SJCRH30 (cell line): ENCODE measurements at places on chromosomes 5 and 9. TPM values are rescaled to one million over a fixed set of nuclear protein-coding genes. Genes with fewer than 3 reads are reported as not detected.
A peak's percentile ranks its signal among the peaks of the same experiment; 100 is the strongest.

DNA sequence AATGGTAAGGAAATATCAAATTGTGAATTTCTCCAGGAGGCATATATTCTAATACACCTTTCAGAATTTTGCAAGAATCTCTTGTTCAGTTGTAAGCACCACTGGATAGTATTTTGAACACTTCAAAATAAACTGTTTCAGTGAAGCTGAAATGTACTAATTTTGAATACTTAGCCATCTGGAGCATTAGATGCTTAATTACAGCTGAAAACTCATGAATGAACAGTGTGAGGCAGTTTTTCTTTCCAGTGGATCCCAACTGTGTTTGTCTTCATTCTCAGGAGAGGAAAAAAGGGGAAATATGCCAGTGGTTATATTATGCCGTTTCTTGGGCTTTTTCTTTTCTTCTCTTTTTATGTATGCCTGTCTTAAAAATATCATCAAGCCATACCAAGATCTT lies 306.0 kb upstream of the SEMA6A start:
- no peak overlapping the region for H3K4me3 ChIP-seq
- H3K27me3 ChIP-seq: no peaks in the 10 kb centered on the region
- H3K36me3 ChIP-seq: no peaks in the 10 kb centered on the region
- peaks cover 6% of the 10 kb centered on the region; the same call in 1 of the 2 replicates for H3K4me1 ChIP-seq

GRCh38 chr9:21817176-21817575 lies 14.7 kb downstream of the MTAP start:
- no peak overlapping the region for H3K27ac ChIP-seq
- peaks cover 60% of the 10 kb centered on the region for H3K36me3 ChIP-seq
- no peak overlapping the region for H3K4me3 ChIP-seq
- H3K4me1 ChIP-seq: no peaks in the 10 kb centered on the region

GFI1B gene
- total RNA-seq: 0.13 and 0.53 TPM in 2 replicates

DNA sequence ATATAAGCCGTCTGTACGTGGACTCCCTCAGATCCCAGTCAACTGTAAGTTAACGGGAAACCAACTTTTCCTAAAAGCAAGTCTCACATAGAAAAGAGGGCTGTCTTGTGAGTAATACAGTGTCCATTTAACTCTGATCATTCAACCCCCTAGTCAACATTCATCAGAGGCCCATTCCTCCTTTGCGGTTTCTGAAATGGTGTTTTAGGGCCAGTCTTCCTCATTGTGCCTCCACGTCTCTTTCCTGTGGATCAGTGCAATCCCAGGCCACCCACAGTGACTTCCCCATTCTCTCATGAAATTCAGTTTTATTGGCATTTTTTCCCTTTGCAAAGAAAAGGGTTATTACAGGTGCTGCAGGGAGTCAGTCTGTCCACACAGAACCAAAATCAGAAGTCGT lies 261.8 kb downstream of the NR3C1 start:
- no peaks in the 10 kb centered on the region for H3K27me3 ChIP-seq
- H3K36me3 ChIP-seq: no peaks in the 10 kb centered on the region
- no peak overlapping the region for H3K27ac ChIP-seq

DNA sequence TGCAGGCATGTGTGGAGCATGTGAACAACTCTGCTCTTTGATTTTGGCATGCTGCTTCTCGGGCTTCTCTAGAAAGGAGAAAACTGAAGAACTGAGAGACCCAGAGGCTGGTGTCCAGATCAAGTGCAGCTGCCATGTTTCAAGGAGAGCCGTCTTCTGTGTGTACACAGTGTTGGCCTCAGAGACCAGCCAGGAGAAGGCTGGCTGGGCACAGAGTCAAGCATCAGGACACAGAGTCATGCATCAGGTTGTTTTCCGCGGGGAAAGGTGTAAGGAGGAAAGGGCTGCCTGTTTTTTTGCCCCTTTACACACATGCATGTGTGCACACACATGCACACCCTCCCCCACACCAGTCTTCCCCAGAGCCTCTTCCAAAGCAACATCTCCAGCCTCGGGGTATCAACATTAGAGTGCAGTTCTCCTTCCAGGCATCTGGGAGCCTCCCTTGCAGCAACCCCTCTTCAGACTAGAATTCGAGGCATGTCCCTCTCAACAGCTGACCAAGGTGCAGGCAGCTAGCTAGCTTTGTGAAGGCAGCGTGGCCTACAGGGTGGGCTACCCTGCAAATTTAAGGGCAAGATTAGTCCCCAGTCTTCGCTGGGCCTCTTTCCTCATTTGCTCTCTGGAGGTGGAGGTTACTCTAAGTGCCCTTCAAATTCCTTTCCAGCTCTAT lies 180.9 kb downstream of the AOPEP start:
- peak; percentile 46 for DNase-seq
- peak overlapping the region; percentile 24 for H3K27ac ChIP-seq
- H3K27me3 ChIP-seq: no peaks in the 10 kb centered on the region
- H3K36me3 ChIP-seq: no peaks in the 10 kb centered on the region
- H3K4me1 ChIP-seq: peaks cover 32% of the 10 kb centered on the region

GRCh38 chr9:16120727-16121126 lies 567.9 kb downstream of the CCDC171 start:
- H3K27ac ChIP-seq: peak overlapping the region; percentile 91
- H3K4me1 ChIP-seq: peaks cover 38% of the 10 kb centered on the region
- no peaks in the 10 kb centered on the region for H3K27me3 ChIP-seq
- H3K36me3 ChIP-seq: no peaks in the 10 kb centered on the region
- DNase-seq: peak; percentile 71

DNA sequence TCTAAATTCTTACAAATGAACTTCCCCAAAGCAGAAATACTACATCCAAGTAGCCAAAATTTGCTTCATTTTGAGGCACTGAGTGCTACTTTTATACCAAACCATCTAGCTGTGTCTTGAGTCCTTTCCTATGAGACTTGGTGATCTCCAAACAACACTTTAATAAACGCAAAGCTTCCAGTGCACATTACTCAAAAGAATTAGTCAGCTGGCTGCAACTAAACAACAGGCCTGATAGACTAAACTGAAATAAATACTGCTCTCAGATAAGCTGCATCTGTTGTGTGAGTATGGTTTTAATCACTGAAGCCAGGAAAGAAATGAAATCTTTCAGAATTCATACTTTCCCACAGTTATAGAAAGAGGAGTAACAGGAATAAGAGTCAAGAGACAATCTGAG lies 80.3 kb downstream of the VCAN start:
- no peak overlapping the region for H3K27ac ChIP-seq
- 0 out of 2 replicates have a peak, but pooled peaks cover 3% of the 10 kb centered on the region for H3K4me1 ChIP-seq
- peaks cover 66% of the 10 kb centered on the region for H3K36me3 ChIP-seq
- no peak for DNase-seq
- no peak overlapping the region for H3K4me3 ChIP-seq
- no peaks in the 10 kb centered on the region for H3K27me3 ChIP-seq

FCN2 gene
- total RNA-seq: not detected in 2 replicates

DNA sequence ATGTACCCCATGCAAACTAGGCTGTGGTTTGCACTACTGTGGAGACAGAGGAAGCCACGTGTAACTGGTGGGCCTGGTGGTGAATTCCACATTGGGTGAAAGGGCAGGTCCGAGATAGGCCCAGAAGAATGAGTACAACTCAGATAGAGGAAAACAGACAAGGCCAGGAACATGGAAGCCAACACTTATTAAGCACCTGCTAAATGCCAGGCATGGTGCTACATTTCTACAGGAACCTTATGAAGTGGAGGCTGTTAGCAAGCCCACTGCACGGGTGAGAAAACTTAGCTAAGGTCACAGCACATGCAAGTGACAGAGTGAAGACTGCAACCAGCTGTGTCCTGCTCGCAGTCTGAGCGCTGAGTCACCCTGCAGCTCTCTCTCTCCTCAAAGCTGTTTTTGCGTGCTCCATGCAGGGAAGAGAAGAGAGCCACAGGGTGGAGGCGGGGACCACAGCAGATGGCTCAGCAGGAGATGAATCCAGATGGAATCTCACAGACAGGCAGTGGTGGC lies 65.5 kb upstream of the SPTLC1 start:
- peak; percentile 91 for DNase-seq
- H3K4me1 ChIP-seq: peaks cover 25% of the 10 kb centered on the region
- no peaks in the 10 kb centered on the region for H3K27me3 ChIP-seq
- H3K4me3 ChIP-seq: no peak overlapping the region

CDH9 gene
- 0.10 TPM in 1 of 2 replicates, not detected in the other for total RNA-seq

GRCh38 chr5:6360323-6361072 lies 17.8 kb downstream of the MED10 start:
- DNase-seq: no peak
- H3K4me3 ChIP-seq: no peak overlapping the region
- H3K36me3 ChIP-seq: no peaks in the 10 kb centered on the region
- H3K27me3 ChIP-seq: no peaks in the 10 kb centered on the region
- no peak overlapping the region for H3K27ac ChIP-seq

JADE2 gene
- total RNA-seq: 0.71 and 1.6 TPM in 2 replicates

DNA sequence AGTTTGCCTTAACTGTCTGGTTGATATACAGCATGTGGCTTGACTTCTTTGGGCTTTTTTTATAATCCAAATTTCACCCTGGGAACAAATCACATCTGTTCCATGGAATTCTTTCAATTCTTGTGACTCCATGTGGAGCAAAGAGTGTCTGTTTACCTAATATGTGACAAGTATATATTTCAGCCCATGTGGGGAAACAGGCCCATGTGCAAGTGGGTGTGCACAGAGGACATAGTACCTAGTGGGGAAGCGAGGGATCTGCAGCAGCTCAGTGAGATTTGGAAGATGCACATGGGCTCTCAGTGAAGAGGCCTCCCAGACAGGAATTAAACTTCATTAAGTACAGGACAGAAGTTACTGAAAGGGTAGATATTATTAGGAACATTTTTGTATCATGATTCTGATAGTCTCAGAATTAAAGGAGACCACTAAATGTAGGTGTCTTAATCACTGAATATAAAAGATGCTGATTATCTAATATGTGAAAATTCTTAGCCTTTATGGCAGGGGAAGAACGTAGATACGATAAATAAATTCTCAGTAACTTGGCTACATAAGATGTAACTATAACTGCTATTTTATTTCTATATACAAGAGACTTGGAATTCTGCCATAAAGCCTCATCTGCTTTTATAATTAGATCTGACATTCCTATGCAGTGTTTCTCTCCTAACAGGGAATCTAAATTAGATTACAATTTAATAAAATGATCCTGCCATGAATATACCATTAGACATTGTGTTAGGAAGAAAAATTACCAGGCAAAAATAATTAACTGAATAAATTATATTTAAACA lies 181.2 kb downstream of the SLC12A2 start:
- no peak for DNase-seq
- peaks cover 5% of the 10 kb centered on the region for H3K36me3 ChIP-seq
- no peaks in the 10 kb centered on the region for H3K27me3 ChIP-seq
- no peak overlapping the region for H3K27ac ChIP-seq

- no peak overlapping the region for H3K4me3 ChIP-seq
- H3K4me1 ChIP-seq: 0 out of 2 replicates have a peak, but pooled peaks cover 2% of the 10 kb centered on the region
- H3K27me3 ChIP-seq: no peaks in the 10 kb centered on the region
- no peak overlapping the region for H3K27ac ChIP-seq
- H3K36me3 ChIP-seq: no peaks in the 10 kb centered on the region
Measured at GRCh38 chr5:167982-168660, 23.2 kb upstream of the LRRC14B start.

ENTPD2 gene
- 1.9 and 2.0 TPM in 2 replicates for total RNA-seq

DNA sequence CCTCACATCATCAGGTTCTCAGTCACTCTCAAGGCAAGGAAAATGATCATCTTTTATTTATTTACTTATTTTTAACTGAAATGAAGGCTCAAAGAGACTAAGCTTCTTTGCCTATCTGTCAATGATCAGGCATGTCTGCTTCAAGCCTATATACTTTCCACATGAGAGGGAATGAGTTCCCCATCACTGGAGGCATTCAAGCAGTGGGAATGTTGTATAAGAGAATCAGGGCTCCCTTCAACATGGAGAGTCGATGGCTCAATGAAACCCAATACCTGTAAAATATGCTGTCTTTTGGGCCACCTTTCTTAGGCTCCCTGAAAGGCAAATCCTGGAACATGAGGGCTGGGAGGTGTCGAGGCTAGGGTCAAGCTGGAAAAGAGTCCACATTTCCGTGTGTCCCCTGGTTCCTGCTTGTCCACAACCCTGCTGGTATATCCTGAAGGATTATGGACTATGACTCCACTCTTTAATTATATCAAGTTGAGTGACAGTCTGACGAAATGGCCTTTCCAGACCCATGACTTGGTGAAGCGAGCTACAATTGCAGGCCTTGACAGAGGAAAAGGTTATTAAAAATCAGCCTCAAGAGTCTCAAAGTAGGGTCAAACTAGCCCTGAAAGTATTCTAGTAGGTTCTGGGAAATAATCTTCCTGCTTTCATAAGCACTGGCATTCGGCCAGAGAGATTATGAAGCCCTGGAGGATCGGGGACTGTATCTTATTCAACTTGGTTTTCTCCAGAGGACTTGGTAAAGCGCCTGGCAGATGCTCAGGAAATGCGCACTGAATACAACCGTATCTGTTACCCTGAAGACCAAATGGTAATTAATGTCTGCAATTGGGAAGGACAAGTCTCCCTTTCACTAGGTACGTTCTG lies 145.9 kb upstream of the TBC1D2 start:
- no peaks in the 10 kb centered on the region for H3K36me3 ChIP-seq
- H3K4me3 ChIP-seq: no peak overlapping the region
- H3K27ac ChIP-seq: no peak overlapping the region
- DNase-seq: no peak
- no peaks in the 10 kb centered on the region for H3K4me1 ChIP-seq

BHMT2 gene
- total RNA-seq: not detected in 2 replicates

EQTN gene
- total RNA-seq: not detected in 2 replicates

- no peaks in the 10 kb centered on the region for H3K4me1 ChIP-seq
- DNase-seq: no peak
- no peak overlapping the region for H3K27ac ChIP-seq
- H3K36me3 ChIP-seq: 0 out of 2 replicates have a peak, but pooled peaks cover 2% of the 10 kb centered on the region
- H3K4me3 ChIP-seq: no peak overlapping the region
- no peaks in the 10 kb centered on the region for H3K27me3 ChIP-seq
Measured at GRCh38 chr5:95884017-95884325, 61.4 kb upstream of the GLRX start.

CYLC2 gene
- total RNA-seq: not detected in 2 replicates

- no peaks in the 10 kb centered on the region for H3K27me3 ChIP-seq
- DNase-seq: no peak
- no peak overlapping the region for H3K27ac ChIP-seq
- H3K4me3 ChIP-seq: no peak overlapping the region
Measured at GRCh38 chr5:137316346-137316736, 182.8 kb downstream of the SPOCK1 start.

GRCh38 chr5:98454904-98455303 lies 318.6 kb upstream of the RGMB start:
- no peaks in the 10 kb centered on the region for H3K27me3 ChIP-seq
- no peaks in the 10 kb centered on the region for H3K4me1 ChIP-seq
- H3K36me3 ChIP-seq: no peaks in the 10 kb centered on the region
- no peak overlapping the region for H3K4me3 ChIP-seq
- no peak for DNase-seq

- no peak for DNase-seq
- peaks cover 1% of the 10 kb centered on the region; the same call in 1 of the 2 replicates for H3K4me1 ChIP-seq
- H3K4me3 ChIP-seq: no peak overlapping the region
- no peaks in the 10 kb centered on the region for H3K36me3 ChIP-seq
- H3K27ac ChIP-seq: no peak overlapping the region
- H3K27me3 ChIP-seq: peaks cover 36% of the 10 kb centered on the region
Measured at GRCh38 chr5:39203275-39203922, 16.0 kb downstream of the FYB1 start.

- H3K4me1 ChIP-seq: no peaks in the 10 kb centered on the region
- H3K4me3 ChIP-seq: no peak overlapping the region
- no peaks in the 10 kb centered on the region for H3K27me3 ChIP-seq
- no peaks in the 10 kb centered on the region for H3K36me3 ChIP-seq
- DNase-seq: no peak
- H3K27ac ChIP-seq: no peak overlapping the region
Measured at GRCh38 chr5:71747182-71747581, 28.1 kb downstream of the CARTPT start.
